ENCODE measurements at places on chromosomes 3 and 15. TPM values are rescaled to one million over a fixed set of nuclear protein-coding genes. Genes with fewer than 3 reads are reported as not detected.

CCDC13 gene
- 0.16 TPM for total RNA-seq

EXD1 gene
- total RNA-seq, result not detected

ZWILCH gene
- 41.1 TPM for total RNA-seq

UPK1B gene
- not detected for total RNA-seq

AP3B2 gene
- not detected for total RNA-seq

TUSC7 gene
- not detected for total RNA-seq

GPR15 gene
- total RNA-seq, result 4.1 TPM

GATM gene
- 0.65 TPM for total RNA-seq

MKRN2OS gene
- total RNA-seq, result not detected

GRM2 gene
- 0.24 TPM for total RNA-seq

CDC25A gene
- 60.2 TPM for total RNA-seq

EFL1 gene
- 23.7 TPM for total RNA-seq

GLDN gene
- not detected for total RNA-seq

CTXN2 gene
- 0.07 TPM for total RNA-seq

HES1 gene
- 1.2 TPM for total RNA-seq

CX3CR1 gene
- 0.21 TPM for total RNA-seq

PIGZ gene
- total RNA-seq, result 1.7 TPM

LYSMD2 gene
- 15.5 TPM for total RNA-seq

MAP2K1 gene
- 106 TPM for total RNA-seq

P2RY1 gene
- 0.92 TPM for total RNA-seq
